ENCODE measurements at places on chromosomes 3 and 15.
A peak's percentile ranks its signal among the peaks of the same experiment; 100 is the strongest.

DNA sequence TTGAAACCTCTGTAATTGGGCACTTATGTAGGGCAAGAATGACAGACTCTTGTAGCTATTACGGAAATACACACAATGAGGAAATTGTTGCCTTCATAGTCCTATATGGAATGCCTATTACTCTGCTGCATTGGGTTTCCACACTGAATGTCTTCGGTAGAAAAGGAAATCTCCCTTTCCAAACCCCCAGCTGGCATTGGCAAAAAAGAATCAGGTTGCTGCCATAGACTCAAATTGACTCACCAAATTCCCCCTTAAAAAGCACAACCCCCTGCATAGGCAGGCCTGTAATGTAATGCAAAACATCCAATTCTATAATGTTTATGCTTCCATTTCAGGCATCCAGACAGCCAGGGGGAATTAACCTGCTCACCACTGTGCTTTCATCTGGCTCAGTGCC, 44.8 kb upstream of the NTRK3 start:
- DNase-seq: no peak

GRCh38 chr3:191269289-191270085, 59.7 kb upstream of the CCDC50 start:
- DNase-seq: no peak

- peak; percentile 19 for DNase-seq
Measured at GRCh38 chr15:74400915-74401757, 32.6 kb downstream of the SEMA7A start.

GRCh38 chr3:40045051-40045450, 235.6 kb downstream of the MYRIP start:
- no peak for DNase-seq

DNA sequence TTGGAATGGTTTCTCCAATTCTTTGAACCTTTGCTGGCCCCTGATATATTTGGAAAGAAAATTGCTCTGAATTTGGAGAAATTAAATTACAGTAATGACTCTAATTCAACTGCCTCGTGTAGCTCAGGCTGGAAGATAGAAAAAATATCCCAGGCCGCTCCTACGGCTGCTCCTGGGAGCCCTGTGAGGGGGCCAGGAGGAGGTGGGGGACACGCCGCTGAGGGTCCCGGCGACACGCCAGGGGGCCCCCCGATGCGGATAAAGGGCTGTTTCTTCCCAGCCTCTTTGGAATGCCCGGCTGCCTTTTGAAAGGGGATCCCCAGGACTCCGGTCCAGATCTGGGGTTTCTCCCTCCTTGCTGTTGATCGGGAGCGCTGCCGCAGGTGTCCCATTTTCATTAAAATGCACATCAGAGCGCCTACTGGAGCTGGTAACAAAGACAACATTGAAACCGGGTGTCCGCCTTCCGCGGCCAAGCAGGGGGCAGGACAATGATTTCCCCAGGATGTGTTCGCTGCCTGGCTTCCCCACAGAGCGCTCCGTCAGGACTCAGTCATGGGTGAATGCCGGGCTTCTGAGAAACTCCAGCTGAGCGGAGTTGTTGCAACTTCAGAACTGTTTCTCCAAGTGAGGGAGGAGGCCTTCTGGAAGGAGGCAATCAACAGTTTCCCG, 200.1 kb upstream of the KBTBD8 start:
- DNase-seq: peak; percentile 73

DNA sequence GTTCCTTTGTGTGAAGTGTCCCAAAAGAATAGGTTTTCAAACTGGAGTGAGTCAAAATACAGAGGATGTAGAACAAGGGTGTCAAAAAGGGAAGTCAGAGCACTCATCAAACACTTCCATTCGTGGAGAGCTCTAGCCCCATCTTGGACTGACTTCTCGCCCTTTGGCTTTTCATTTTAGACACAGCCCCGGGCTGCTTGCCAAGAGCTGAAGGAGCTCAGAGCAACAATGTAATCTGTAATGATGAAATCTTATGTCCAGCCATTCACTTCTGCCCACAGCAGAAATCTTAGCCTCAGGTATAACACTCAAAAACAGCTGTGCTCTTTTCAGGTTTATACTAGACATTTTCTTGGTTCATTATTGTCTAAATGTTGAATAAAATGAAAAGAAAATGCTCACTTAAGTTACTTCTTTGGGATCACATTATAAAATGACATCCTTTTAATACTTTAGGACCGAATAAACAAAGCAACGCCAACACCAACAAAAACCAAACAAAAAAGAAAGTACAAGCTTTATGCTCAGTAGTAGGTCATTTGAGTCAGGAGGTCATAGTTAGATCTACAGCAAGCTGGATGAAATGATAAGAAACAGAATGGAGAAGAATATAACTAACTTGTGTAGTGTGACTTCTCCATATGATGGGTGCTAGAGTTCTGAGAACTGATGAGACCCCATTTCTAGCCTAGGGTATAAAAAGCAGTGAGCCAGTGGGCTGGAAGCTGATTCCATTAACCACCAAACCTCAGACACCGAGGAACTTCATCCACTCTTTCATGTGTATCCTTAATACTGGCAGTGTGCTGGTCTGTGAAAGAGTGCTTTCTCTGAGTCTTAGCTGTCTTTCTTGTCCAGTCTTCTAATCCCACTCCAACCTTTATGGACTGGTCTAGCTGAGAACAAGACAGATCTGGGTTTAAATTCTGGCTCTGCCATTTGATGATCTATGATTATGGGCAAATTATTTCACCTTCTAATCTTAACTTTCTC, 131.8 kb upstream of the SLC7A14 start:
- DNase-seq: peak; percentile 69

GRCh38 chr3:107798381-107798780, 275.6 kb downstream of the BBX start:
- DNase-seq: no peak

DNA sequence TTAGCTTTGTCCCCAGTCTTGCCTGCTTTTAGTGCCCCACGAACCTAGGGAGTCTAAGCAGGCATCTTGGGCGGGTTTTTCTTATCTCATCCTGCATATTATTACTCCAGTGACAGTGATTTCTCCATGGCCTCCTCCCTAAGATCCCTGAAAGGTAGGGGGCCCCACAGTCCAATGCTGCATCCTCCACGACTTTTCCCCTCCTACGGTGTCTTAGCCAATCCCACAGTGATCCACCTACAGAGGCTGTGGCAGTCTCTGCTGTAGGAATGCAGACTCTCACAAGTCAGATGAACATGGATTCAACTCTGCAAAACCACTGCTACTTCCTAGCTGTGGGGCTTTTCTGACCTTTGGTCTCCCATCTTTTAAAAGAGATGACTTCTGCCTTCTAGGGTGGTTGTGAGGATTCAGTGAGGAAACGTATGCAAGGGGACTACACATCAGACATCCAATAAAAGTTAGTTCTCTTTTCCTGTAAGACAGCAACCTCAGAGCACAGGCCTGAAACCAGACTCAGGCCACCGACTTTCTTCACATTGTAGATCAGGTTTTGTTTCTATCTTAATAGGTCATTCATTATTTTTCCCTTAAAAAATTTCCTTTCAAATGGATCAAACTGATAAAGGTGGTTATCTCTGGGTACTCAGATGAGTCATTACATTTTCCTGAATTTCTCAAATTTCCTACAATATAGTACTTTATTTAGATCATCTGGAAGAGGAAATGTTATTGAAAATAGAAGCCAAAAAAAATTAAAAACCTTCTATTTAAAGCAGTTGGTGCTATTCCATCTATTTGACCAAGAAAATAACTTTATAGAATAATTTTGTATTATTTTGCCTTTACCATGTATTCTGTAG, 23.2 kb downstream of the ILDR1 start:
- DNase-seq: no peak

DNA sequence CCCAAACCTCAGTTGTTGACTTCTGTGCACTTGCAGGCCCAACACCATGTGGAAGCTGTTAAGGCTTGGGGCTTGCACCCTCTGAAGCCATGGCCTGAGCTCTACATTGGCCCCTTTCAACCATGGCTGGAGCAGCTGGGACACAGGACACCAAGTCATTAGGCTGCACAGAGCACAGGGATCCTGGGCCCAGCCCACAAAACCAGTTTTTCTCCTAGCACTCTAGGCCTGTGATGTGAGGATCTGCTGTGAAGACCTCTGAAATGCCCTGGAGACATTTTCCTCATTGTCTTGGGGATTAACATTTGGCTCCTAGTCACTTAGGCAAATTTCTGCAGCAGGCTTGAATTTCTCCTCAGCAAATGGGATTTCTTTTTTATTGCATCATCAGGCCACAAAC, 1255.7 kb downstream of the ZPLD1 start:
- no peak for DNase-seq

DNA sequence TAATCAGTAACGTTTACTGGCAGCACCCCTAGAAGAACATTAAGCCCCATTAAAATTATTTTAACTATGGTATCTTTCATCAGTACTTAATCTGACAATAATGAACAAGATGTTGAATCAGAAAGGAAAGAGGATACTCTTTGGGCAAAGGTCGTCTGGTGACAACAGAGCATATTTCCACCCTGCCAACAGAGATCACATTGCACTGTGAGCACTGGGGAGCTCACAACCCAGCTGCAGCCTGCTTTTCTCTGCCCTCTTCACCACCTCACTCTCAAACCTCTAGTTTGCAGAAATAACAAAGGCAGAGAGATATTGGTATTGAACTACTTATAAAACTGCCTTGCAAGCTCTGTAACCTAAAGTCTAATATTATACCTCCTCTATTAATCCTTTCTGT, 130.0 kb downstream of the FBN1 start:
- DNase-seq: no peak

DNA sequence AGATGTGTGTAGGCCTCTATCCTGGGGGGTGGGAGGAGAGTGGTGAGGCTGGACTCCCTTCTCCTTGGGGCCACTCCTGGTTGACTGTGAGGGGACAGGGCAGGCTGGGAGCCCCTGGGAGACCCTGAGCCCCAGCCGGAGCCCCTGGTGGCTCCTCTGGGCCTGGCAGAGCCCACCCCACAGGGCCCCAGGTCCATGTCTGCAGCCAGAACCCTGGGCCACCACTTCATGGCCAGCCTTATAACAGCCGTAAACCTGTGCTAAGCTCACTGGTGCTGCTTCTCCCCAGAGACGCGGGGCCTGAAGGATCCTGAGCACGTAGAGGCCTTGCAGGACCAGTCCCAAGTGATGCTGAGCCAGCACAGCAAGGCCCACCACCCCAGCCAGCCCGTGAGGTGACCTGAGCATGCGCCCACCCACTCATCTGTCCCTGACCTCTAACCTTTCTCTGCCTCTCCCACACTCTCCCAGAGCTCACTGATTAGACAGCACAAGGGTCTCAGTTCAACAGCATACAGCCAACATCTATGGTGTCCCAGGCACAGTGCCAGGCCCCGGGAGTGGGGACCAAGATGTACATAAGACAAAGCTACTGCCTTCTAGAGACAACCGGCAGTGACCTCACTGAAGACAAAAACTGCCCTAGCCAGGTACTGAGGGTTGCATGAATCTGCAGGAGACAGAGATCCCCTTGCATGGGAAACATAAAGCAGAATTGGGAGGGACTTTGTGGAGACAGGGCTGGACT, 3.5 kb downstream of the NR2E3 start:
- DNase-seq: no peak
